ENCODE measurements at places on chromosomes 16 and 17. TPM values are rescaled to one million over a fixed set of nuclear protein-coding genes. Genes with fewer than 3 reads are reported as not detected.

DNA sequence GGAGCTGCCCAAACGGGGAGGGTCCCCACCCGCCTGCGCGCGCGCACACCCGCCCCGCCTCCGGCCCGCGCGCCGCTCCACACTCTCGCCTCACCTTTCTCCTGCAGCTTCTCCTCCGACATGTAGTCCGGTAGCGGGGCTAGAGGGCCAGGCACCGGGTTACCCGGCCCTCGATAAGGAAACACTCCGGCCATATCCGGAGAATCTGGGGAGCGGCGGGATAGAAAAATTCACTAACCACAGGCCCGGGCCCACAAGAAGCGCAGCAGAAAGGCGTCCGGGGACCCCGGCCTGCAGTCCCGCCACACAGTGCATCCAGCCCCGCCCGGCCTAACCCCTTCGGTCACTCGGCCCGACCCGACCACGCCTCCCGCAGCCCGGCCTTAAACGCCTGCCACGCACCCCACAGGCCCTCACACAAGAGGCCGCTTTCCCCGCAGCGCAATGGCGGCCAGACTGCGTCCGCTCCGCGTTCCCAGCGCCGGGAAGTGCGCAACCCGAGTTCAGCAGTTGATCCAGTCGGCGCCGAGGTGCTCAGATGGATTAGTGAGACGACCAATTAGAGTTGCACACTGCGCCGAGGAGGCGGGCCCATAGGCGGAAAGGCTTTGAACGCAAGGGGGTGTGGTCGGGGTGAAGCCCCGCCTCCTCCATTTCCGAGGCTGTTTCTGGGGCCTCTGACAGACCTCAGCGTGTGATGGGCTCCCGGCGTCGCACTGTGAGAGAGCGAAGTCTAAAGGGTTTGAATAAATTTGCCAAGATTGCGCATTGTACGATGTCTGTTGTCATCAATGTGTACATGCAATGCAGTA, at the start of gene PRPF8:
Gene PRPF8 (minus strand): TSS at position 490 of the 812 bp plus-strand sequence. CDS start 296 bp downstream, at position 194.
- peak; percentile 98 for DNase-seq

- no peak for DNase-seq
Observed at GRCh38 chr16:71771571-71771970, 37.1 kb downstream of the AP1G1 start.

- no peak for DNase-seq
Observed at GRCh38 chr17:13797863-13798262, 196.1 kb upstream of the HS3ST3A1 start.

GRCh38 chr17:41772586-41773189, 13.8 kb downstream of the JUP start:
- DNase-seq, result no peak

- no peak for DNase-seq
Observed at GRCh38 chr17:19365833-19366636, 3.5 kb upstream of the B9D1 start.

- DNase-seq, result no peak
Observed at GRCh38 chr17:50904518-50905459, 38.6 kb upstream of the TOB1 start.

DNA sequence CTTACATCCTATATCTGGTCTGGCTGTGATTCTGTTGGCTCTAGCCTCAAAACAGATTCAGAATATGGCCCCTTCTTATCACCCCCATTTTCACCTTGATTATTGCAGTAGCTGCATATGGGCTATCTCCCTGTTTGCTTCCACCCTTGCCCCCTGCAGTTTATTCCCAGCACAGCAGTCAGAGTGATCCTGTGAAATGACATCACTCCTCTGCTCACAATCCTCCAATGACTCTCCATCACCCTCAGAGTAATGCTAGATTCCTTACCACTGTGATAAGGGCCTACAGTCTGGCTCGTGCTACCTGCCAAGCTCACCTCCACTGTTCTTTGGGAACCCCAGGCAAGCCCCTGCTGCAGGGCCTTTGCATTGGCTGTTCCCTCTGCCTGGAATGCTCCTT, 92.5 kb downstream of the ASIC2 start:
- peak; percentile 17 for DNase-seq

GRCh38 chr17:80005360-80006338, 30.0 kb downstream of the TBC1D16 start:
- DNase-seq, result peak; percentile 68

- DNase-seq, result peak; percentile 49
Observed at GRCh38 chr17:81165246-81166032, at the start of gene PVALEF. Gene PVALEF (plus strand): TSS chr17:81165507. CDS start chr17:81181227, 15,720 bp downstream.

DNA sequence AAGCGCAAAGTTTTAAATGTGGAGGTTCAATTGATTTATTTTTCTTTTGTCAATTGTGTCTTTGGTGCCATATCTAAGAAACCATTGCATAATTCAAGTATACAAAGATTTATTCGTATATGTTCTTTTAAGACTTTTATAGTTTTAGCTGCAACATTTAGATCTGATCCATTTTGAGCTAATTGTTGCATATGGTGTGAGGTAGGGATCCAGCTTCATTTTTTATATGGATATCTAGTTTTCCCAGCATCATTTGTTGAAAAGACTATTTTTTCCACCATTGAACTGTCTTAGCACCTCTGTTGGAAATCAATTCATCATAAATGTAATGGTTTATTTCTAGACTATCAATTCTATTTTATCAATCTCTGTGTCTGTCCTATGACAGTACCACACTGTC, 2.1 kb upstream of the CCR7 start:
- DNase-seq, result no peak

GRCh38 chr17:17951524-17951923, 20.7 kb downstream of the TOM1L2 start:
- no peak for DNase-seq

GRCh38 chr16:67396159-67397035, 3.1 kb upstream of the TPPP3 start:
- peak; percentile 57 for DNase-seq

DNA sequence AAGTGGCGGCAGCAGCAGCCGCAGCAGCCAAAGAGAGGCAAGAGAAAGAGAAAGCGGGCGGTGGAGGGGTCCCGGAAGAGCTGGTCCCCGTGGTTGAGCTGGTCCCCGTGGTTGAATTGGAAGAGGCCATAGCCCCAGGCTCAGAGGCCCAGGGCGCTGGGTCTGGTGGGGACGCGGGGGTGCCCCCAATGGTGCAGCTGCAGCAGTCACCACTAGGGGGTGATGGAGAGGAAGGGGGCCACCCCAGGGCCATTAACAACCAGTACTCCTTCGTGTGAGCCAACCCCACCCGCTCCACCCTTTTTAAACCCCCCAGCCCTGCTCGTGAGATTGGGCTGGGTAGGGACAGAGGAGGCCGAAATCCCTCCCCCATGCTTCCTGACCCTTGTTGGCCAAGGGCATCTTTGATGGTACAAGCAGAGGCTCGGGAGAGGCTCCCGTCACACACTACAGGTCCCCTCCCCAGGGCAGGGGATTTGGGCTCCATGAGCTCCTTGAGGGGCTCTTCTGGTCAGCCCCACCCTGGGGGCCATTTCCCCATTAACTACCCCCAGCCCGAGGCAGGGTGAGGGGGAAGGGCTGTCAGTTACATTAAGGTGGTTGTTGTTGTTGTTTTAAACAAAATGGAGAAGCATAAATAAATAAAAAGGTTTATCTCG, 4.6 kb upstream of the ATP2A1 start:
- peak; percentile 56 for DNase-seq

DNA sequence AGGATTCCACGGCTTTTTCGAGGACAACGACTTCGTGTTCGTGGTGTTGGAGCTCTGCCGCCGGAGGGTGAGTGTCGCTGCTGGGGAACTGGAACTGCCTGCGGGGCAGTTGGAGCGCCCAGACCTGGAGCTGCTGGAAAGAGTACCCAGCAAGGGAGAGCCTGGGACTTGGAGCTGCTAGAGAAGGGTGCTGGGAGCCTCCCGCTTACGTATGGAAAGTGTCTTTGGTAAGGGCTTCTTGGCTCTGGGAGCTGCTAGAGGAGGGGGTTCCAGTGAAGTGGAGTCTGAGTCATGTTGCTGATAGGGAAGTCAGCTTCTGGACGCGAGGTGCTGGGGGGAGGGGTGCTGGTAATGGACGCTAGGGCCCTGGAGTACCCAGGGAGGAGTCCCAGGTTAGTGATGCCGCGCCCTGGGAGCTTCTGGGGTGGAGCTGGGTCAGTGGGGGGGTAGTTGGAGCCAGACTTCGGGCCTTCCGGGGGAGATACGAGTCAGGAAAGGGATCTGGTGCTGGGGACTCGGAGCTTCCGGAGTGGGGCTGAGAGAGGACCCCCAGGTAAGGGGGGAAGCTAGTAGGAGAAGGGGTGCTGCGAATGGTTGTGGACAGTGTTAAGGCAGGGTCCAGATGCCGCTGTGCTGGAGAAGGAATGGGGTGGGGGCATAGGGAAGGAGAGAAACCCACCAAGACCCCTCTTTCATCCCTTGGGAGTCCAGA, 741 bp downstream of the PLK1 start:
- no peak for DNase-seq

- peak; percentile 91 for DNase-seq
Observed at GRCh38 chr16:18969050-18969854, 14.5 kb upstream of the TMC7 start.

DNA sequence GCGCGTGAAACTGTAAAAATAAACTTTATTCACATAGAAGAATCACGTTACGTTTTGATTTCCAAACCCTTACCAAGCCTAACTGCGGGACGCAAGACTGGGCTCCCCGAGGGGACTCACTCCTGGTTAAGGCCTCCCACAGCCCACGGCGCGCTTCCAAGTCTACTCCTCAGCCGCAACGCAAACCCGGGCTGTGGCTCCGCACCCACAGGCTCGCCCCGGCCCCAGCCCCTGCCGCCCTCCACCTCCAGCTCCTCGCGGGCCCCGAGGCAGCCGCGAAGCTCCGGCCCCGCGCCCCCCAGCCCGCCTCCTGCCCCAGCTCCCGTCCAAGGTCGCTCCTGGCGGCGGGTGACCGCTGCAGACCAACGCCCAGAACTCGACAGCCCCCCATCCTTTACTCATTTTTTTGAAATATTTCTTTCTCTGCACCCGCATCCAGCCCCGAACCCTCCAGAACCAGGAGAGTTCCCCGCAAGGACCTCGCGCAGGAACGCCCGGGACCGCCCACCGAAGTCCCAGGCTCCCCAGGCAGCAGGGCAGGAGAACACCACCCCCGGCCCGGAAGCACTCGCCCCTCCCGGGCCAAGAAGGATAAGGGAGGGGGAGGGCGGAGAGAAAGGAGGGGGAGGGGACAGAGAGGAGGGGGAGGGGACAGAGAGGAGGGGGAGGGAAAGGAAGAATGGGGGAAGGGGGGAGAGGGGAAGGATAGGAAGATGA, 912 bp downstream of the USP22 start:
- DNase-seq, result peak; percentile 67

- no peak for DNase-seq
Observed at GRCh38 chr16:86508947-86509758, 1.2 kb upstream of the FOXF1 start.

DNA sequence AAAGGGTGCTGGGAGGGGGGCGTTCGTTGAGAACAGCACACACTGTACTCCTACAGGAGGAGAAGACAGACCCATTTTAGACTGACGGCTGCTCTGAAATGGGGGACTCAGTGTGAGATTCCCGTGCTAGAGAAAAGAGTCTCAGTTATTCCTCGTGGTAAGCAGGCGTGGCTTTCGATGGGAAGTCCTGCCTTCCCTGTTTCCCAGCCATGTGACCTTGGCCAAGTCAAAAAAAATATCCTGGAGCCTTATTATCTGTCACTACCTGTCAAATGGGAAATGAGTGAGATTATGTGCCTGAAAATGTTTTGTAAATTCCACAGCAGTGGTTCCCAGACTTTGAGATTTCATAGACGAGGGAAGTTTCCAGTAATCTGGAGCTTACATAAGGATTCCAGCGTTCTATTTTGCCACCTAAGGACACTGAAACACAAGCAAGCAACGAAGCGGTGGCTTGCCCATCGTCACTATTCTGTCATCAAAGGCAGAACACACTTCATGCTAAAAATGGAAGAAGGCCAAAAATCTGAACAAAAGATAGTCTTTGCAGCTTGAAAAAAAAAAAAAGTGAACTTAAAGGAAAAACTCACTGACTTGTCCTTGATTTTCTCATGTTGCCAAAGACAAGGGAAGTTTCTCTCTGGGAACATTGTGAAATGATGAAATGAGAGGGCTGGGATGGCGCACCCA, 253.4 kb upstream of the RPL38 start:
- DNase-seq, result no peak

- no peak for DNase-seq
Observed at GRCh38 chr17:45302649-45303173, 14.1 kb downstream of the MAP3K14 start.

DNA sequence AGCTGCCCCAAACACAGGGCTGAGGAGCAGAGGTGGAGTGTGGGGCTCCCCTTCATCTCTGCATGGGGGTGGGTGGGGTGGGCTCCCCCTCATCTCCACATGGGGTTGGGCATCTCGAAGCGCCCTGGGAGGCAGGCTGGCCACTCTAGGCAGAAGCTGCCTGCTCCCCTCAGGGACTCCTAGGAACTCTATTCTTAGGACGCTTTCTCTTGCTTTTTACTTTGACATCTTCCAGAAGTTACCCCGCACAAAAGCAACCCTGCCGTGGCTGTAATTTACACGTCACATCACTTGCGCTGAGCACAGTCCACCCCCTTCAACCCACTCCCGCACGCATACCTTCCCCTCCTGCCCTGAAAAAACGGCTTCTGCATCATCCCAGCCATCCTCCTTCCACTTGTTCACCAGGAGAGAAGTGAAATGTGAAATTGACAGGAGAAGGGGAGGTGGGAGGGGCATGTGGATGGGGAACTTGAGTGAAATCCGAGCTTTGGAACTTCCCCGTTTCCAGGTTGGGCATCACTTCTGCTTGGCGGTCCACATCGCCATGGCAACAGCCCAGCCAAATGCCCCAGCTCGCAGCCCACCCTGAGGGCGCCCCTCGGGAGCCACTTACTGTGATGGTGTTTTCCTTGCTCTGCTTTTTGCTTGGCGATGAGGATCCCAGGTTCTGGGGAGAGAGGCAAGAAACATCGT, 53.7 kb upstream of the RCVRN start:
- DNase-seq, result no peak

DNA sequence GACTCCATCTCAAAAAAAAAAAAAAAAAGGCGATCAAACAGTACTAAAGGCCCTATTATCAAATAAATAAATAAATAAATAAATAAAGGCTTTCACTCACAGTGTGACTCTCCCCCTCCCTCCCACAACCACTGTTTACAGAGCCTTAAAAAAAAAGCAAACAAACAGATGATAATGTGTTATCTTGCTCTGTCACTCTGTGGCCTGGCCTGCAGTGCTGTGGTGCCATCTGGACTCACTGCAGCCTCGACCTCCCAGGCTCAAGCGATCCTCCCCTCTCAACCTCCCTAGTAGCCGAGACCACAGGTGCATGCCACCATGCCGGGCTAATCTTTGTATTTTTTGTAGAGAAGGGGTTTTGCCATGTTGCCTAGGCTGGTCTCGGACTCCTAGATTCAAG, 8.1 kb upstream of the NAGLU start:
- DNase-seq, result no peak

GRCh38 chr17:1649844-1650501, at the start of gene RILP:
Gene RILP (minus strand): TSS chr17:1649866. CDS start chr17:1649804, 62 bp downstream.
- DNase-seq, result no peak

- no peak for DNase-seq
Observed at GRCh38 chr17:50465171-50465570, 3.5 kb downstream of the CHAD start.

The KRT40 gene
- total RNA-seq, result not detected

The CCL18 gene
- total RNA-seq, result not detected

The TNK1 gene
- total RNA-seq, result 1.7 TPM

The DHRS7C gene
- total RNA-seq, result 0.31 TPM

The TEFM gene
- total RNA-seq, result 11.8 TPM

The DNASE1L2 gene
- 1.0 TPM for total RNA-seq

The CIBAR2 gene
- not detected for total RNA-seq

The DPEP2 gene
- 1.0 TPM for total RNA-seq

The SEPTIN1 gene
- 1.6 TPM for total RNA-seq

The LRRC36 gene
- 24.1 TPM for total RNA-seq

The RNFT1 gene
- 16.8 TPM for total RNA-seq
